ENCODE measurements at places on chromosomes 13 and 19.

- no peak for DNase-seq
Measured at GRCh38 chr19:46772170-46773017, 16.0 kb downstream of the SLC1A5 start.

GRCh38 chr13:72536714-72537394 lies 190.6 kb downstream of the MZT1 start:
- no peak for DNase-seq

DNA sequence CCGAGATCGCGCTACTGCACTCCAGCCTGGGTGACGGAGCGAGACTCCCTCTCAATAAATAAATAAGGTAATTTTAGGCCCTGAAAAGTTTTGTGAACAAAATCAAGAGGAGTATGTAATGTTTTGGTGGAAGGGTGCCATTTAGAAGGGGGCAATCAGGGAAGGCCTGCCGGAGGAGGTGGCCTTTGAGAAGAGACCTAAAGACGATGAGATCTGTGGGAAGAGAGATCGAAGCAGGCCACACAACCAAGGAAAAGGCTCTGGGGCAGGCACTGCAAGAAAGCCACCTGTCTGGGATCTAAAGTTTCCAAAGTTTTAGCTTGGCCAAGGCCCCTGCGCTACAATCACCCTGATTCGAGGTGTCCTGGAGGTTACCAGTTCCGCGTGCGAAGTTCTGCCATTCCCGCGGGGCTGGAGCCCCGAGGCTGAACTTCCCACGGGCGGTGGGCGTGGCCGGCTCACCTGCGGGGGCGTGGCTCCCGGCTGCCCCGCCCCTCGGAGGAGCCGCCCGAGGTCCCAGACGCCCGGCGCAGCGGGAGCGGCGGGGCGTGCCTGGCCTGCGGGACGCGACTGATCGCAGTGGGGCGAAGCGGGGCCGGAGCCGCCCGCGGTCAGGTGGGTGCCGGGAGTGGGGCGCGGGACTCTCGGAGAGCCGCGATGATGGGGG lies at the start of gene KLC3:
Gene KLC3 (plus strand): TSS at position 519 of the 667 bp plus-strand sequence. CDS start 4,792 bp downstream, outside the sequence.
- no peak for DNase-seq

DNA sequence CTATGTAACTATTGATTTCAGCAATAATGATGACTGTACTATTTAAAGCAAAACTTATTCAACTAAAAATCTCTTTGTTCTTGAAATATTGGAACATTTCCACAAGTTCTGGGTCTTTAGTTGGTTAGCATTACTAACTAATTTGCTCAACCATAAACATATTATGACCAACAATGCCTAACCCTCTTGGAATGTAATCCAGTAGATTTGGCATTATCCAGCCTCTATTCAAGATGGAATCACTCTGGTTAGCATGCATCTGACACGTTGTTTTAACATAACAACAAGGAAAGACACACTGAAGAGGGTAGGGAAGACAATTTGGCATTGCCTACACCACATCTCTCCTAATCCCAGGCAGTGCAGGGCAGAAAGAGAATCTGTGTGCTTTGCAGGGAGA lies 941.3 kb upstream of the PCDH20 start:
- DNase-seq = no peak

GRCh38 chr13:21557995-21558394 lies 46.0 kb downstream of the MICU2 start:
- DNase-seq = no peak

DNA sequence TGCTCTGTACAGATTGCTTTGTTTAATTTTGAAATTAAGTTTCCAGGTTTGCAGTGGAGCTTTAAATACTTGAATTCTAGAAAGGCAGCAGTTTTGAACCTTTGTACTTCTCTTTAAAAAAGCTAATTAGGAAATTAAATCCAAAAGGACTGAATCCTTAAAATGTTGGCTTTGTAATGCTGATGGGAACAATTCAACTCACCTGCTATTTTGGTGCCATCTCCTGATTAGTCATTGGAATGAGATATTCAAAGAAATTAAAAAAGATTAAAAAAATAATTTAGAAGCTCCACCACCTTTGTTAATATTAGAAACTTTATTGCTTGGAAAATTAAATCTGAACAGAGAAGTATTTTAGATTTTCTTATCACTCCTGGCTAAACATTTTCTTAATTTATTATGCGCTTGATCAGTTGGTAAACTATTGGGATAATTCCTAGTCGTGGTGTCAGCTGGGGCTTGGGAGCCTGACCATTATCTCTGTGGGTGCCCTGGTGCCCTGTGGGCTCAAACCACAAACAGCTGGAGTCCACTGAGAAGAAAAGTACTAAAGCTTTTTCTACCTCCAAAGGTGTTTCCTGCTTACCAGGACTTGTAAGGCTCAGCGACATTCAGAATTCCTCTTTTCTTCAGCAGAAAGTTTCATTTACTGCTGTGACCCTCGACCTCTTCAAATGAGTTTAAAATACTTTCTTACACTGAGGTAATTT lies 540.4 kb downstream of the DIAPH3 start:
- DNase-seq = no peak

- DNase-seq = no peak
Measured at GRCh38 chr13:38819053-38819452, 132.2 kb downstream of the FREM2 start.

- DNase-seq = no peak
Measured at GRCh38 chr13:110834572-110834971, 80.3 kb downstream of the ANKRD10 start.

DNA sequence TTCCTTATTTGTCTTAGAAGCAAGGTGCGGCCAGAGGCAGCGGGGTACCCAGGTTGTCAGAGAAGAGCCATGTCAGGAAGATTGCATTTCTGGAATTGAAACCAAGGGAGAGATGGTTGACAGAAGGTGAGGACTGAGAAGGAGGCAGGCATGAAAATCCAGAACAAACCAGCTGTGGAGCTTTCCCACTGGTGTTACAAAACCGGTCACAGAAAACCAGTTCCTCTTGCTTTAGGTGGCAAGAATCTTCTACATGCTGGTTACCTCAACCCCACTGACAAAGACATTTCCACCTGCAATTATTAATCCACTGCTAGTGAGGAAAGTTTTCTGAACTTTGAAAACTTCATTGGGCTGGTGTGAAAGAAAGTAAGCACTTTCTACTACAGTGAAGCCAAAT lies 64.0 kb upstream of the MED4 start:
- no peak for DNase-seq

DNA sequence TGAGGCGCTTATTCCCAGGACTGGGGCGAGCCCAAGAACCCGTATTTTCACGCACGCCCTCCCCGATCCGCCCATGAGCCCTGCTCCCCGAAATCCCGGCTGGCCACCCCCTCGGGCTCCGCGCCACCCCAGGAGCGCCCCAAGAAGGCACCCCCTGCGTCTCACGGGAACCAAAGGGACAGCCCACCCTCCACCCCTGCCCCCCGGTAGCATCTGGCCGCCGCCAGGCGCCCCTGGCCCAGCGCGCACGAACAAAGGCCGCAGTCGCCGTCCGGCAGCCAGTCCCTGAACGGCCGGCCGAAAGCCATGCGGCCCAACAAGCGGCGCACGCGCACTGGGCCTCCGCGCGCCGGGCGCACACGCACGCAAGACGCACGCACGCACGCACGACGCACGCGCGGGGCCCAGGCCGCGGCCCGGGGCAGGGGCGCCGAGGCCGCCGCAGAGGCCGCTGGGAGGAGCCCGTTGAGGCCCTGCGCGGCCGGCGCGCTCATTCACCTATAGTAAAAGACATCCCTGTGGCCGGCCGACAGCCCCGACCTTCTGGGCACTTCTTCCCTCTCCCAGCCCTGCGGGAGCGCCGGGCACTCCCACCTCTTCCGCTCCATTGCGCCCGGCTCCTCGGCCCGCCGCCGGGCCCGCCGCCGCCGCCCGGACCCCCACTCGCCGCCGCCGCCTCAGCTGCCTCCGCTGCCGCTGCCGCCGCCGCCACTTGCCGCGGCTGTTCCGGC lies 476 bp downstream of the MBD3 start:
- DNase-seq = peak; percentile 68

- DNase-seq = no peak
Measured at GRCh38 chr13:33112766-33113165, 96.5 kb downstream of the KL start.

DNA sequence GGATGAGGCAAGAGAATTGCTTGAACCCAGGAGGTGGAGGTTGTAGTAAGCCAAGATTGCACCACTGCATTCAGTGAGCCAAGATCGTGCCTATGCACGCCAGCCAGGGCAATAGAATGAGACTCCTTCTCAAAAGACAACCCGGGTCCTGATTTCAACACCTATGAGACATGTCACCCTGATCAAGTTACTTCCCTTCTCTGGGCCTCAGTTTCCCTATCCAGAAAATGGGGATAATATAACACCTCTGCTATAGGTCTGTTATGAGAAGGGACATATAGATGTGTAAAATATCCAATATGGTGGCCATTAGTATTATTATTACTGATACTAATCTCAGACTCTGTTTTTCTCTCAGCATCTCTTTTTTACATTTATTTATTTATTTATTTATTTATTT lies 12.9 kb upstream of the GIPR start:
- DNase-seq = no peak

DNA sequence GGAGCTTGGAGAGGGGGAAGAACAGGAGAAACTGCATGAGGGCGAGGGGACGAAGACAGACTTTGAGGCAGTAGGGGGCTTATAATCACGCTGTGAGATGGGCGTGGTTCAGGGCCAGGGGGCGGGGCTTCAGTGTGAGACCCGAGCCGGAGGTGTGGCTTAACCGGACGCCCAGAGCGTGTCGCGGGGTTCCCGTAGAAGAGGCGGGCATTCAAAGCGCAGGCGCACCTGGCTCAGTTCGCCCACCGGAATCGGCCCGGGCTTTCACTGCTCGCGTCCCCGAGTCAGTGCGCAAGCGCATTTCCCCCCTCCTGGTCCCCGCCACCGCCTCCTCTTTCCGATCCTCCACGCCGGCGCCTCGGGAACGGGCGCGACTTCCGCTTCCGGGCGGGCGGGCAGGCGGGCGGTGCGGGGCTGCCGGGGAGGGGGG lies 225 bp upstream of the ZNF865 start:
- peak; percentile 94 for DNase-seq

DNA sequence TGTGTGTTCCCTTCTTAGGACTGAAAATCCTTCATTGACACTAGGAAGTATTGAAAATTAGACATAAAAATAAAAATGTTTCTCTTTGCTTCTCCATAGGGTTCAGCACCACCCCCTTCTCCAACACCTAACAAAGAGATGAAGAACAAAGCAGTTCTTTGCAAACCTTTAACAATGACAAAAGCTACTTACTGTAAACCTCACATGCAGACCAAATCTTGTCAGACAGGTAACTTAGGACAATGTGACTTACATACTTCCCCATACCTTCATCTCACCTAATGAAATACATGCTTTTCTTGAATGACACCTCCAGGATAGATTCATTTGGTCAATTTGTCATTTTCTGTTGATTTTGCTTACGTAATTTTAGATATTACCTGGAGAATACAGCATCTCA lies 99.9 kb downstream of the ZMYM2 start:
- no peak for DNase-seq

GRCh38 chr13:67298297-67298696 lies 68.2 kb upstream of the PCDH9 start:
- no peak for DNase-seq

GRCh38 chr19:34502582-34503411 lies 21.2 kb downstream of the WTIP start:
- DNase-seq = no peak

GRCh38 chr19:32653599-32653915 lies 21.4 kb downstream of the ANKRD27 start:
- DNase-seq = no peak

- no peak for DNase-seq
Measured at GRCh38 chr13:46315491-46316075, 71.5 kb downstream of the RUBCNL start.

GRCh38 chr13:20550799-20551198 lies 16.2 kb upstream of the IFT88 start:
- DNase-seq = no peak

- DNase-seq = no peak
Measured at GRCh38 chr13:113980489-113981064, 6.7 kb upstream of the C13orf46 start.
